ENCODE measurements at places on chromosomes 2 and 18.
A peak's percentile ranks its signal among the peaks of the same experiment; 100 is the strongest.

- no peak for DNase-seq
These were observed 35.0 kb downstream of the HPCAL1 start for GRCh38 chr2:10337449-10338269.

GRCh38 chr2:207334624-207335371 lies 169.1 kb upstream of the KLF7 start:
- peak; percentile 93 for DNase-seq

DNA sequence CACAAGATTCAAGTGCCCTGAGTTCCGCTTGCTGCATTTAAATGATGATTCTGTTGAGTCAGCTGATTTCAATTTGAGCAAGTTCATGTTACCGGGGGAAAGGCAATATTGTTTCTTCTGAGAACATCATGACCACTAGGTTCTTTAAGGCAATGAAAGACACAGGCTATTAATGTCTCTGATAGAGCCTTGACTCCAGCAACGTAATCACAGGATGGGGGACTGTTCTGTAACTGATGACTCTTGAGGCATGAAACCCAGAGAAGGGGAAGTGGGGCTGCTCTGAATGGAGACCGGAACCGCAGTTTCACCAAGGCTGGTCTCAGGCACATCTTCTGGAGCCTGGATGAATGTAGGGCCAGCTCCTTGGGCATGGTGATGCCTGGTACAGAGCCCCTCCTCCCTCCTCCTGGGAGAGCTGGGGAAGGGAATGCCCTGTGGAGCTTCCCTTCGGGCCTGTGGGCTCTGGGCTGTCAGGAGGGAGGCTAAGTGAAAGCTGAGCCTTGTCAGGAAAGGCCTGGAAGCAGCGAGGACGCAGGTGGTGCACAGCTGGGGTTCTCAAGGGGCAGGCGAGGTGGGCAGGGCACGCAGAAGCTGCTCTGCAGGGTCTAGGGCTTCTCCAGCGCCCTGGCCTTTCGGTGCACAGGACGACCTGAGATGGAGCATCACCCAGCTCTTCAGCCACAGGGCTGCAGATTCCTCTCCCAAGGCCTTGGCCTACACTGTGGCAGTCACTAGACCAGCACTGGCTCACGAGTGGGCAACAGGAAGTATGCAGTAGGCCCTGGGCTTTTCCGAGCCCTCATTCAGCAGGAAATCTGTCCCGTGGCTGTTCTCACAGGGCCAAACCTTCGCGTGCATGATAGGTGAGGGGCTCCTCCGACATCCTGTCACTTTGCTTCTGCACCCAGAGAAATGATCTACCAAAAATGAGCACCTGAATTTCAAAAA lies 36.6 kb upstream of the PRLH start:
- no peak for DNase-seq

DNA sequence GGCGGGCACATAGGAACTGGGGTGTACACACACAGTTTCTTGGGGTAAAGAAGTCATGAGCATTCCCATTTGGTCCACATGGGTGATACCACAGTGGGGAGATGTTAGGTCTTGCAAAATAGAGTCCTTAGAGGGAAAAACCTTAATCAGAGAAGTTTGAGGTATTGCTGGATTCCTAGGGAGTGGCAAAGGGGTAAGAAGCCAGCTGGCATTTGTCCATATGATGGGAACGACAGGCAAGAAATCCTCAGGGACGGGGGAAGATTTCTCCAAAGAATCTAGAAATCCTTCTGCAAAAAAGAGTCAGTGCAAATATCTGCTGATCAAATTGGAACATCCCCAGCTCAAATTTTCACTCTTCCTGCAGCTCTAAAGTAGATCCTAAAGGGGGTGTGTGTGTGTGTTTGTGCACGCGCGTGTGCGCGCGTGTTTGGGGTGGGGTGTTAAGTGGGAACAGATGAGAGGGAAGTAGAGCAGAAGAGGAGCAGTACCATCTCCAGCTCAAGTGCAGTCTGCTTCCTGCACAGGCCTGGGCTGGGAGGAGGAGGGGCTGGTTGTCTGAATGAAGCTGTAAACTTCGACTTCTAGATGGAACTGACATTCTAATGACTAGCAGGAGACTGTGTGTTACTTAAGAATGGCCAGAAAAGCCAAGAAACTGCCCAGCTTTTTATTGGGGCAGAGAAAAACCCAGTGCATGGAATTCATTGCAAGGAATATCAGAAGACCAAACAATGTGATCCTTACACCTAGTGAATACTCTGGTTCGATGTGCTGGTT lies 168.0 kb downstream of the SPP2 start:
- DNase-seq, result no peak

DNA sequence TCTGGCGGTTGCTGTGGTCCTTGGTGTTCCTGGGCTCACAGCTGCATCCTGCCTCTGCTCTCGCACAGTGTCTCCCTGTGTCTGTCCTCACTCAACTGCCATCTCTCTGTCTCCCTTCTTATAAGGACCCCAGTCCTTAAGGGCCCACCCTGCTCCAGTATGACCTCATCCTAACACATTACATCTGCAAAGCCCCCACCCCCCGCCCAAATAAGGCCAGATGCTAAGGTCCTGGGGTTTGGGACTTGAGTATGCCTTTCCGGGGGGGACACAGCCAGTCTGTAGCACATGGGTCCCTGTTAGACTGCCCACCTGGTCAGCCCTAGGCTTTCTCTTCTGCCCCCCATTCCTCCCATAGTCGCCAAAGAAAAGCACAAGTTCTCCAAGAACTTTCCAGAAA lies 40.7 kb downstream of the FER1L5 start:
- DNase-seq, result no peak

GRCh38 chr2:220282236-220282635 lies 654.8 kb downstream of the SLC4A3 start:
- no peak for DNase-seq

GRCh38 chr2:68974251-68974650 lies at the start of gene GKN1:
TSS of gene GKN1 (plus strand) at chr2:68974636. CDS start at chr2:68974678, 42 bp downstream.
- no peak for DNase-seq

- no peak for DNase-seq
These were observed 1009.2 kb upstream of the FANCL start for GRCh38 chr2:59250307-59250677.
